ENCODE measurements at places on chromosomes 1 and 21.
A peak's percentile ranks its signal among the peaks of the same experiment; 100 is the strongest.

GRCh38 chr1:15825800-15826199 is 18.4 kb upstream of the UQCRHL start:
- DNase-seq = no peak

GRCh38 chr1:100565533-100565932 is 27.6 kb downstream of the GPR88 start:
- no peak for DNase-seq

GRCh38 chr1:241419986-241420385 is 63.0 kb upstream of the RGS7 start:
- no peak for DNase-seq

DNA sequence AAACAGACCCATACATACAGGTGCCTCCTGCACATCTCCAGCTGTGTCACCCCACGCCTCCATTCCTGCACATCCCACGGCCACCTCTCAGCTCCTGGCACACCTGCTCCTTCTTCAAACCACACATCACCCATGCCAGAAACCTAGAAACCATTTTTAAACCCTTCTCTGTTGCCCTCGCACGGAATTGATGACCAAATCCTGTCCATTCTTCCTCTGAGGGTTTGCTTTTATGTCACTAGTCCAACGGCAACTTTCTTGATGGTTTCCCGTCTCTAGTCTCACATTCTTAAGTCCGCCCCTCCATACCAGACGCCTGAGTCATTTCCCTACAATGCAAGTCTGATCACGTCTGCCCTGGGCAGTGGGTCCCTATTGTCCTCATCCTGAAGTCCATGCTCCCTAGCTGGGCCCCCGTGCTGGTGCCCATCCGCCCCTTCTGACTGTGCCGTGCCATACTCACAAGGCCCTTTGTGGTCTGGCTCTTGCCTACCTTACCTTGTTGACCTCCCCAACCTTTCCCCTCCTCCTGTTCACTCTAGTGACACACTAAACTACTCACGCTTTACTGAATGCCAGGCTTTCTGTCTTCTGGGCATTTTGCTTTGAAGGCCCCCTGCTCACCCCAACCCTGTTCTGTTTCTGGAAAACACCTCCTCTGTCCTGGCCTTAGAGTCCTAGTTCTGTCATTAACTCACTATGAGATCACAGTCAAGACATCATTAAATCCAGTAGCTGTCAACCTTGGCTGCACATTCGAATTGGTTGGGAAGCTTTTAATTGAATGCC is 17.6 kb downstream of the SLC2A1 start:
- no peak for DNase-seq

DNA sequence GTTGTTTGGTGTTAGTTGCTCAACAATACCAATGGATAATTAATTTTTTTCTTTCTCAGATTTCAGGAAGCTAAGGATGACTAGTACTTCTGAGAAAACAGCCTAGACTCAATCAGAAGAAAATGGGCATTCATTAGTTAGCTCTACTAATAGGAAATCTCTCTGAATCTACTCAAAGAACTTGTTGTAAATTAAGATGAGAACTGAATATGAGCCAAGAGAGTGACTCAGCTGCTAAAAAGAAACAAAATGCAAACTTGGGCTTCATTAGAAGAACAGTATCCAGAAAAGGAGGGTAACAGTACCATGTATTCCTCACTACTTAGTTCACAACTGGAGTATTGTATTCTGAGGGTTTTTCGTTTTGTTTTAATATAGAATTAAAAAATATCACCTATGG is 12.5 kb downstream of the FOXJ3 start:
- no peak for DNase-seq

GRCh38 chr1:44323947-44324346 is 31.1 kb downstream of the ERI3 start:
- no peak for DNase-seq

DNA sequence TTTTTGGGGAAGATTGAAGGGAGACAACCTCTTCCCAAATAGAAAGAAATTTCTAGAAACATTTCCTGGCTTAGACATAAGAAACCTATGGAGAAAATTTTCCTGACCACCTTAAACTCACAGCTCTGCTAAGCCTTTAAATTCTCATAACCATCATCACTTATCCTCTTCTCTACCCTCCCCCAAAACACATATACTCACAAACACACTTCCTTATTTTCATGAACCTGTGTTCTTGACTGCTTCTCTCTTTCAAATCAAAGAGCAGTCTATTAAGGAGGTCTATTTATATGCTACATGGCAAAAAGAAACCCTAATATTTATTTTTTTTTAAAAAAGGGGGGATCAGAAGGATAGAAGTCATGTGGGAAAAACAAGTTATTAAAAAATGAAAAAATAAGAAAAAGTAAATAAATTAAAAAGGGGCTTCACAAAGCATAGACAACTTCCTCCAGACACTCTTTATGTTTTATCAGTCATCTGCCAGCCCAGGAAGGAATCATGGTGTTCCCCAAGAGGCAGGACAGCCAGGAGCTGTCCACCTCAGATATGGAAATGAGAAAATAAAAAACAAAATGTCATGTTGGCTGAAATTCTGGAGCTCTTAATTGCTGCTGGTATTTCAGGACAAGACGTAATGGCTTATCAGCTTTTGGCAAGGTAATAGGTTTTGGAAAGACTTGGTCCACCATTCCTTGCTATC is 12.8 kb upstream of the RGS2 start:
- no peak for DNase-seq

DNA sequence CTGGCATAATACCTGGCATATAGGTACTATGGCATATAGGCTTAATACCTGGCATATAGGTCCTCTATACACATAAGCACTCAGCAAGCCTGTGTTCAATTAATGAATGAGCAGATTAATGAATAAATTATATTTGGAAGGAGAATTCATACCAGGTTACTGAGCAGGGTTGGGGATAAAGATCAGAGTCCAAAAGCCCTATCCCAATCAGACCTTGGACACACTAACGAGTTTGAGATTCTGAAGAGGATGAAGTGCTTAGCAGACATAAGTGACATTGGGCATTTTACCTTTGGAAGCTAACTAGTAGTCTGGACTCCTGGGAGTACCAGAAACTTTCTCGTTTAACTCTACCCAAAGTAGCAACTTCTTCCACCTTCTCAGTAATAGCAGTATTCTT is 63.3 kb upstream of the ARHGAP29 start:
- no peak for DNase-seq

- DNase-seq = no peak
Measured at GRCh38 chr21:15703932-15704331, 25.9 kb upstream of the USP25 start.

DNA sequence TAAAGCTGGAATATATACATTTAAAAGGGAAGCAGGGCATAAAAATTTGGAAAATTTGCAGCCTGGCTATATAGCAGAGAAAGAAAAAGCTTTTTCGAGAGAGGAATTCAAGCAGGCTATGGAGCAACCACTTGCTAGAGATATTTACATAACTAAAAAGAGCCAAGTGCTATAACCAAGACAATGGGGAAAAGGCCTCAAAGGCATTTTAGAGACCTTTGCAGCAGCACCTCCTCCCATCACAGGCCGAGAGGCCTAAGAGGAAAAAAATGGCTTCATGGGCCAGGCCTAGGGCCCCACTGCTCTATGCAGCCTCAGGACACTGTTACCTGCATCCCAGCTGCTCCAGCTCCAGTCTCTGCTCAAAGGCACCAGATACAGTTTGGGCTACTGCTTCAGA is 37.0 kb downstream of the CAPN9 start:
- DNase-seq = no peak

DNA sequence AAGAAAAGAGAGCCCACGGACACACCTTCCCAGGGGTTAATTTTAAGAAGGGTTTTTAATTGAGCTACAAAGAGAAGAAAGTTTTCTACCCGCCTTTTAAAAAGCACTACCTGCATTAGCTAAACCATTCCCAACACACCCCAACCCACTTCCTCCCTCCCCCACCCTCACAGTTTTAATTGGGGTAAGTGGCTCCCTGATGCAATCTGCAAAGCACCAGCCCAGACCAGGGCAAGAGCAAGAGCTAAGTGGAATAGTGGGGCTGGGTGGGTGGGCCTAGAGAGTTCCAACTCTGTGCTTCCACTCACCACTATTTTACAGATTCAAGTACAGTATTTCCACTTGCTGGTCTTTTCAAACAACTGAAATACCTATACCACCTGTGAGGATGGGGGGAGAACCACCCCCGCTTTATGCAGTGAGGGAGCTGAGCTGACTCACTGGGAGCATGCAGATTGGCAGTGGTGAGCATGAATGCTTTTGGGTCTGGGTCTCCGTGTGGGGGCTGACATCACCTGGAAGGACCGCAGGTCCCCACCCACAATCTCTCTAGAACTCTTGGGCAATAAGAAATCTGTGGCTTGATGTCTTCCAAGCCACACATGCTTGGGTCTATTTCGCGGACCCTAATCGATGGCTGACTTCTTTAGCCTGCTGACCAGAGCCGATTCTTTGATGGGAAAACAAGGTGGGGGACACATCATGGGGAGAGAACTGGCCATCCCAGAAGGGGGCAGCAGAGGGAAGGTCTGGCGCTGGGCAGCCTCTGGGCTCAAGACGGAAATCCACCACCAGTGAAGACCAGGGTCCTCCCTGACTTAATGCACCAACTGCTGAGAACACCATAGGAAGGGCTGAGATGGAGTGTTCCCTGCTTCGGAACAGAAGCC is 95.5 kb downstream of the SSBP3 start:
- no peak for DNase-seq

DNA sequence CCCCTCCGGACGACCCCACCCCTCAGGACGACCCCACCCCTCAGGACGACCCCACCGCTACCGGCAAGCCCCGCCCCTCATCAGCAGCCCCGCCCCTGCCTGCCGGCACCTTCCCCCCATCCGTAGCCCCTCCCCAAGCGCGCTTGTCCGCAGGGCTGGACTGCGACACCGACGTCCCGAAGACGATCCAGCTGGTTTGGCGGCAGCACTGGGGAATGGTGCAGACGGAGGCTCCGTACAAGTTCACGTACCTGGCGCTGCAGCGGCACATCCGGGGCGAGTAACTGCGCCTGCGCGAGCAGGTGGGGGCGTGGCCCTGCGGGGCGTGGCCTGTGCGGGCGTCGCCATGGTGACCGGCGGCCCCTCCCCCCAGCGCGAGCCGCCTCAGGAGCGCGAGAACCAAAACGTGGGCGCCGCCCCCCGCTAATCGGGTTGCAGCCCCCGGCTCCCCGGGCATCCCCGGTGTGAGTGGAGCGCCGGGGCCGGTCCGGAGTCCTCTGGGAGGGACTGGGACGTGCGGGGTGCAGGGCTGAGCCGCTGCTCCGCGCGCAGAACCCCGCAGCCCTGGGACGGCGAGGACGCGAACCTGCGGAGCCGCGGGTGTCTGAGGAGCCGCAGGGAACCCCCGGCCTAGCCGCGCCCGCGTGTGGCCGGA is 4.9 kb downstream of the RNF223 start:
- DNase-seq = peak; percentile 76

DNA sequence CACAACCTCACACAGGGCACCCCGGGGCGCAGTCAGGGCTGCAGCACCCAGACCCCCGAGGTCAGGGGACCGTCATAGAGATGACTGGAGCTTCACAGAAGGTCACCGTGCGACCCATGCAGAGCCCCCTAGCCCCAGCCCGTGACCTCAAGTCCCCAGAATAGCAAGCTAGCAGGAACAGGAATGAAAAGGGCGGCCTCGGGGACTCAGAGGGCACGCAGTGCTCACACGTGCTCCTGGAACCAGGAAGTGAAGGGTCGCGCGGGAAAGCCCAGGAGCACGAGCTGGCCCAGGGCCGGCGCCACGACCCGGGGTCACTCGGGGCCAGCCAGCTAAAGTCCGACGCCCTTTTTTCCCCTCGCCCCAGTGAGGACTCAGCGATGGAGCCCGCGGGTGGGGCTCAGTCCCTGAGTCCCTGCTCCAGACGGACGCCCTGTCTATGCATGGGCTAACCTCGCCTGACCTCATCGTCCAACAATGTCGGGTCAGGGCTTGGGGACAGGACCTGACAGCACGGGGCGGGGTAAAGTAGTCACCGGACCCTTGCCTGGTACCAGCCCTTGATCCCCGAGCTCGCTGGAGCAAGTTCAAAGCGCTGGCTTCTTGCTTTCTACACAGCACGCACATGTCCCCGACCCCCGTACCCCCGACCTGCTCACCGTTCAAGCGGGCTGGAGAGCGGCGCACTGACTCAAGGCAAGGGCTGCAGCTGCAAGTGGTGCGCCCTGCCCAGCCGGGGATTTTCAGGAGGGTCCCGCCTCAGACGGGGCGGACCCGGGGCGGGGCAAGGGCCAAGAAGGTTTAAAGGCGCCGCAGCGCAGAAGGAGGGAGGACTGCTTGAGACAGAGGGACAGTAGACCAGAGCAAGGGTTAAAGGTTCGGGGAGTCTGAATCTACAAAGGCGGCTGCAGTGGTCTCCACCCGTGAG is at the start of gene TAGLN2:
Gene TAGLN2 (minus strand): TSS at position 717 of the 928 bp plus-strand sequence. CDS start 4,998 bp downstream, outside the sequence.
- peak; percentile 79 for DNase-seq

GRCh38 chr1:18820791-18821641 is 38.4 kb downstream of the TAS1R2 start:
- DNase-seq = peak; percentile 47

- no peak for DNase-seq
Measured at GRCh38 chr1:177077006-177077405, 87.5 kb downstream of the ASTN1 start.

- no peak for DNase-seq
Measured at GRCh38 chr1:67306547-67306946, 1.1 kb upstream of the IL12RB2 start.

DNA sequence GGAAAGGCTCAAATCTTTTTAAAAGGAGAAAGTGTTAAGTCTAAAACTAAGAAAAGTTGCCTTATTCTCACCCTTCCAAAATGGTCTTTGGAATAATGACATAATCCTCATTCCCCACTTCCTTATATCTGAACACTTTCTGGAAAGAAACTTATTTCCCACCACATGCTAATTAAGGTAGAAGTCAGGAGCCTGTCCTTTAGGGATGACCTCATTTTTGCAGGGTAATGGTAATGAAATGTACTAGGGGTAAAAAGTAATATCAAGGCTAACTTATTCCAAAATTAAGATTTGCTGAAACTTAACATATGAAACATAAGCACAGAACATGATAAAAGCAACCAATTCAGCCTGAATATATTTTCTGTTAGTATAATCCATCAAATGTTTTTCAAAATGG is 29.4 kb upstream of the C1orf185 start:
- DNase-seq = no peak

Data from activated CD4-positive, CD25-positive, alpha-beta regulatory T cell (primary cell).